ENCODE measurements at places on chromosomes 5 and 9.

DNA sequence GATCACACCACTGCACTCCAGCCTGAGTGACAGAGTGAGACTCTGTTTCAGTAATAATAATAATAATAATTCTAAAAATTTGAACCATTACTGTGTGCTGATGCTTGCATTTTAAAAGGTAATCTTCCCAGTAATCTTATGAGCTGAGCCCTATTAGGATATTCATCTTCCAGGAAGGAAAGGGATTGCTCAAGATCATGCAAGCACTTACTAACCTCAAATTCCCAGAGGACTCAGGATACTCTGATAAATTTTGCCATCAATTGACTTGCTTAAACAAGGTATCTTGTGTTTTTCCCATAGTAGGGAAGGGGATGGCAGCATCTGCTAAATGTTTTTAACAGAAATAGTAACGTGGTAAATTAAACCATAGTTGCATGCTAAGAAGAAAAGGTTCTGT lies 176.4 kb upstream of the MRPS30 start:
- DNase-seq: no peak

GRCh38 chr5:14272548-14273205 lies 129.5 kb downstream of the TRIO start:
- DNase-seq: no peak

DNA sequence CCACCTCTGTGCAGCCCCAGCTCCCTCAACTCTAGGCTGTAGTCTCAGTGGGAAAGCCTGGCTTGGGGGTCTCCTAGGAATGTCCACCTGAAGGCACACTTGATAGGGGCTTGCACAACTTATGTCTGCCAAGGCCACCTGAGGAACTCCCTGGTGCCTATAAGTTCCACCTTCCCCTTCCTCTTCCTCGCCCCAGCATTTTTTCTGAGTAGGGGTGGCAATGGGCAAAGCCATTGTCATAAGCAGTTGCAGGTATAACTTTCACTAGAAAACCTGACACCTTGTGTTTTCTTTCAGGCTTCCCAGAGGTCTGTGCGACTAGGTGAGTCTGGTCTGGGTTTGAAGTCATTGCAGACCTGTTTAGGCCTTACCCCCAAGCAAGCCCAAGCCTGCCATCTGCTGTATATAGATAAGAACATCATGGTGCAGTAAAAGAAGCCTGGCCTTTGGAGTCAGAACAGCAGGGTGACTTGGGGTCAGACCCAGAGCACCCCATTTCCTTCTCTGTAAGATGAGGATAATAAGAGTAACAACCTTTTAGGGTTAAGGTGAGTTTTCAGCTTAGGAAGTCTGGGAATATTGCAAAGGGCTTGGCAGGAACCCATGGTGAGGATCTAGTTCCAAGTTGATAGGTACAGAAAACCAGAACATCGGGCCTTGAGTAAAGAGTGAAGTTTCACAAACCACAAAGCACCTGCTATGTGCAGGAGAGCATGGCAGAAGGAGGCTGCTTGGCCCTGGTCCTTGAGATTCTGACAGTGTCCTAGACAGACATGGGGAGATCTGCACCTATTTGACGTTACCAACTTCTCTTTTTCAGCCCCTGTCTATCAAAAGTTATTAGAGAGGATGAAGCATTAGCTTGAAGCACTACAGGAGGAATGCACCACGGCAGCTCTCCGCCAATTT lies 33.8 kb downstream of the TGFBI start:
- DNase-seq: peak; percentile 36

- no peak for DNase-seq
Observed at GRCh38 chr9:106864373-106865143, 1.6 kb downstream of the ZNF462 start.

- no peak for DNase-seq
Observed at GRCh38 chr5:81162501-81162900, 70.6 kb upstream of the CKMT2 start.

- DNase-seq: no peak
Observed at GRCh38 chr5:54794135-54794975, 191.0 kb downstream of the ESM1 start.

- DNase-seq: no peak
Observed at GRCh38 chr5:126948011-126948355, 82.4 kb downstream of the MARCHF3 start.

GRCh38 chr5:38582293-38582974 lies 26.0 kb upstream of the LIFR start:
- no peak for DNase-seq

- no peak for DNase-seq
Observed at GRCh38 chr5:35668794-35669193, 51.1 kb downstream of the SPEF2 start.

DNA sequence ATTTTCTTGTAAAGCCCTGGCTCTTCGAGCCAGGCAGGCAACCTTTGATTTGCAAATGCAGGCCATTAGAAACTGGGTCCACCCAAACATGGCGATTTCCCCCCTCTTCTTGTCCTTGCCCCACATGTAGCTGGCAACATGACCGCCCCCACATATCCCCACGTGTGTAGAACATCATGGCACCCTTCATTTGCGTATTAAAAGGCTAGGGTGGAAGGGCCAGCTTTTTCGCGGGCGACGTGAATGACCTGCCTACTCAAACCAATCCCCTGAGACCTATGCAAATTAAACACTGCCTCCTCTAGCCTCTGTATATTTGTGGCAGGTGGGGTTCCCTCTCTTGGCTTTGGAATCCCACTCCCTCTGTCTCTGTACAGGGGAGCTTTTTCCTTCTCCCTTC lies 107.0 kb upstream of the CLINT1 start:
- DNase-seq: no peak

DNA sequence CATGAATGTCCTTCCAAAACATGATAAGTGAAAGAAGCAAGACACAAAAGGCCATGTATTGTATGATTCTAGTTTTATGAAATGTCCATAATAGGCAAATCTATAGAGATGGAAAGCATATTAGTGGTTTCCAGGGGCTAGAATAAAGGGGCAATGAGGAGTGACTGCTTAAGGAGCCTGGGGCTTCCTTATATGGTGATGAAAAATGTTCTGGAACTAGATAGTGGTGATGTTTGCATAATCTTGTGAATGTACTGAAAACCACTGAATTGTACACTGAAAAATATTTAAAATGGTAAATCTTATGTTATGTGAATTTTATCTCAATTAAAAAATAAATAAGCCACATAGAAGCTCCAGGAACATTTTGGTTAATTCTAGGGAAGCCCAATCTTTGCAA lies 144.4 kb upstream of the ANKRD55 start:
- DNase-seq: no peak

GRCh38 chr5:149448831-149449714 lies 70.0 kb upstream of the IL17B start:
- no peak for DNase-seq

GRCh38 chr5:66144834-66145390 lies 812 bp downstream of the SREK1 start:
- DNase-seq: no peak

GRCh38 chr5:133489632-133490031 lies 122.7 kb downstream of the FSTL4 start:
- DNase-seq: no peak
